ENCODE measurements at places on chromosomes 11 and 22.

GRCh38 chr22:37137903-37138665 lies 11.6 kb downstream of the IL2RB start:
- no peak for DNase-seq

DNA sequence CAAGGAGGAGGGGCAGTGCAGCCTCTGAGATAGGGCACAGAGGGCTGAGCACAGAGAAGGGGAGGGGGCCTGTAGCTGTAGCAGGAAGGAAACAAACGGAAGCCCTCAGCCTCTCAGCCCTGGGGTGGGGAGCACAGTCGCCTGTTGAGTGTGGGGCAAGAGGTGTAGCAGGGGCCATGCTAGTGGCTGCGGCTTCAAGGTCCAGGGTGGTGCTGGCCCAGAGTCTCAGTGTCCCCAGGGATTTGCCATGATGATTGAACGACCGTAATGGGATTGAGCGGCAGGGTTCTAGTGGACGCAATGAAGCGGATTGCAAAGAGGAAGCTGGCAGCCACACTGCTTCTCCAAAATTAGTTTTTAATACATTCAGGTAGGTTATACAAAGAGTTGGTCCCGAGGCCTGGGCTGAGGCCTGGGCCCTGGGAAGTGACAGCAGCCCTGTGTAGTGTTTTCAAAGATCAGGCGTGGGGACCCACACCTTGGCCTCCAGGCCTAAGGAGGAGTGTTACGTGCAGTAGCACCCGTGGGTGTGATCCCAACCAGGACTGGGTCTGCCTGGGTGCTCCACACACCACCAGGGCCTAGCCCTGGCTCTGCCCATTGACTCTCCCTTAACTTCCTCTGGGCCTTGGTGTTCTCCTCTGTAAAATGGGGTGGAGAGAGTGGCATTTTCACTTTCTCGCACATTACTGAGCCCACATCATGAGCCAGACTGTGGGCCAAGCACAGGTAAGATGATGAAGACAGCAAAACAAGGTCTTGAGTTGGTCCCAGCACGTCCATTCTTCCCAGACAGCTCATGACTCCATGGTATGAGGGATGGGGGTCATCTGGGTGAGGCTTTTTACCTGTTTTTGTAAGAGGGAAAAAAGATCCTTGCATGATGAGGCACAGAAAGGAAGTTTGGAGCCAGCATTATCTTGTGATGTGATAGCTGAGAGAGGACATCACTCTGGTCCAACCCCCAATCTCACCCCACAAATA lies 13.1 kb downstream of the LRRC32 start:
- DNase-seq = no peak

- no peak for DNase-seq
These were observed 23.8 kb downstream of the KCNJ1 start for GRCh38 chr11:128843198-128843785.

DNA sequence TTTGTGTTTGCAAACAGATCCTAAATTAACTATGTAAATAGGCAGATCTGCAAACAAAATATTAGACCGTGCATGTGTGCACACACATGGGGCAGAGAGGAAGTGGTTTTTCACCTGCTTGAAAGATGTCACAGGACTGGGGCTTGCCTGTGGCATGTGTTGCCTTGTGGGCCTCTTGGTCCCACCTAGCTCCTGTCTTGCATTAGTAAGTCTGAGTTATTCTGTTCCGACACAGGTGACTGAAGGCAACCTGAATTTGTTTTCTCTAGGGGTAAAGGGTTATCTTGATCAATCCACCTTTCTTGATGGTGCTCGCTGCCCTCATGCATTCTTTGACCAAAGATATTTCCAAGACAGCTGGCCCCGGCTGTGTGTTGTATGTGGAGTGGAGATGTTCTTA lies 667.5 kb downstream of the NTM start:
- DNase-seq = no peak

DNA sequence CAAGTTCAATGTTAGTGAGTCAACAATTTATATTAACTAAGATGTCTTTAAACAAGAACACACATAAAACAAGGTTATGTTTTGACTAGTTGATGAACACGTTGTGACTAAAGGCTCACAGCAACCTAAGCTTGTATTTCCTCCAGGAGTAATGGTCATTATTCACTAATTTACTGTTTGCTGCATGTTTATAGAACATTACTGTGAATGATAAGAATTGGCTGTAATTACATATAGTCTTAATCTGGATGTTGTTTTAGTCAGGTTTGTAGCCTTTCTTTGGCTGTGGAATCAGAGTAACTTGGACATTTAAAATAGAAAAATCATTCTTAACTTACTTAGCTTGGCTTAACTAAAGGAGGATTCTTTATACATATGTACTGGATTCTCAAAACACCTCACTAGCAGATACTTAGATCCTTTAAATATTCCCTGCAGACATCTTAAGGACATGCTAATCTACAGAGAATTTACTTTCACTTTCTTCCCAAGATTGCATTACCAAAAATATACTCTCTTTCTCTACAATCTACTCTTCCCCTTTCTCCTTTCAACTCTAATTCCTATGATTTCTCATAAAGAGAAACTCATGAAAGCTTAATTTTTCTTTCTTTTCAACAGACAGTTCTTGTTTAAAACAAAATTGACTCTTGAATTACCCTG lies 319.7 kb upstream of the CTSC start:
- DNase-seq = no peak

GRCh38 chr22:26983311-26983710 lies 325.9 kb downstream of the MIAT start:
- no peak for DNase-seq

DNA sequence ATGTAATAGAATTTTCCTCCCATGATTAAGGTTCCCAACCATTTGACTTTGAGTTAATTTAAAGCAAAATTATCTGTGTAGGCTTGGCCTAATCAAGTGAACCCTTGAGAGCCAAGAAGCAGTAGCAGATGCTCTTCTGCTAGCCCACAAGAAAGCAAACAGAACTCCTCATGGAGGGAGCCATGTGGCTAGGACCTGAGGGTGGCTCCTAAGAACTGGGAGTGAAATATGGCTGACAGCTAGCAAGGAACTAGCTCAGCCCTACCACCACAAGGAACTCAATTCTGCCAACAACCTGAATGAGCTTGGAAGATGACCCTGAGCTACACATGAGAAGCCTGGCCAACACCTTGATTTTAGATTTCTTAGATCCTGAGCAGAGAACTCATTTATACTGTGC lies 167.7 kb downstream of the WNT11 start:
- no peak for DNase-seq

GRCh38 chr11:34243600-34244464 lies 114.0 kb downstream of the ABTB2 start:
- DNase-seq = no peak

DNA sequence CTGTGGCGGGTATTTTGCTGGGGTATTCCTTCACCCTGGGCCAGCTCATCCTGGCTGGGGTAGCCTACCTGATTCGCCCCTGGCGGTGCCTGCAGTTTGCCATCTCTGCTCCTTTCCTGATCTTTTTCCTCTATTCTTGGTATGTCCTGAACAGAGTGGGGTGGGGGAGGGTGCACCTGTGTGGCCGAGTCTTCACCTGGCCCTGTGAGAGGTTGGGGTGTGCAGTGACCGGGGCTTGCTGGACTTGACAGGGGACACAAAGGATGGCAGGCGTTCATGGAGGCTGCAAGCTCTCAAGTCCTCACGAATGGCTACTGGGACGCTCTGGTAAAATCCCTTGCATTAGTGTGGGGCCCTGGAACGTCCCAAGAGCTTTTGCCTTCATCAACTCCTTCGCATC lies 39.3 kb downstream of the CAPN1 start:
- no peak for DNase-seq

- DNase-seq = no peak
These were observed 38.6 kb upstream of the POGLUT3 start for GRCh38 chr11:108536783-108537182.

- no peak for DNase-seq
These were observed 53.6 kb downstream of the BCR start for GRCh38 chr22:23233752-23234408.

DNA sequence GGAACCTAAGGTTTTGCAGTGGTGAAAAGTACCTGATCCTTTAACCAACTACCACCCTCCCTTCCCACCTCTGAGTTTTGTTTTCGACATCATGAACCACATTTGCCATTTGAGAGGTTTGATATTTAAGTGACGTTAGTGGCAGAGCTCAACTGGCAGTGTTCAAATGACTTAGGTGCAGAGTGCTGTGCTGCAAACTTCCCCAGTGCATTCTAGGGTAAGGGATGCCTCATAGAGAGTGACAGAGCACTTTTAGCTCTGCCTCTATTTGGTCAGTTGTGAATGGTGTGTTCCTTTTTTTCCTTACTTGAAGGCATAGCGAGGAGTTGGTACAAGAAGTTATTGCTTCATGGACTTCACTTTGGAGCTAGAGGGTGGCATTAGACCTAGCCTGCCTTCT lies 9.4 kb downstream of the BMAL1 start:
- DNase-seq = no peak

- DNase-seq = no peak
These were observed 35.2 kb upstream of the USP47 start for GRCh38 chr11:11806586-11806985.

DNA sequence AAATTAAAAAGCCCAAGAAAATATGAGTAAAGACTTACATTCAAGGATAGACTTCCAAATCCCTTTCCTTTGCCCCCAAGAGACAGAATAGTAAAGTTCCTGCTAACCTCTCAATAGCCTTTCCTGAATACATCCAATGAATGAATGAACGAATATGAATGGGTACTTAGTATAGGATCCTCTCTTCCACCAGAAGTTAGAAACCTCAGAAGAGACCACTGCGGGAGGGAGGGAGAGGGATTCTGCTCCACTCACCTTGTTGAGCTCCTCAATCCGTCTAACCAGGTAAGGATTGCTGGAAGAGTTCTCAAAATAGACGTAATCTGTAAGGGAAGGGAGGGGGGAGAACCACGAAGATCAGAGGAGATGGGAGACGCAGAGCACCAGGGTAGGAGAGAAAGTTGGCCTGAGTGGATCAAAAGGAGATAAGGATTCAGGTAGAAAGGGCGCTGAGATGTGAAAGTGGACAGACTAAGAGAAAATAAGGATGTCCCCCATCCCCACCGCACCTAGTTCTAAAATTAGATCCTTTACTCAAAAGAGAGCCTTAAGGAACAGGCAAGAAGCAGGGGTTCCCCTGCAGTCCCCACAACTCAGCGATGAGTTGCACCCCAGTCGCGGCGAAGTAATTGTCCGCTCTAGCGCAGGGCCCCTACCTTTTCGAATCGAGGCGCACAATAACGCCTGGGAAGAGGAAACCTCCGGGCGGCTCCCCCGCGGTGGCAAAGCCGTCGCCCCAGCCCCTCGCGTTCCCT lies 1.1 kb downstream of the MTA2 start:
- DNase-seq = no peak

GRCh38 chr22:25637672-25638071 lies 73.2 kb downstream of the GRK3 start:
- DNase-seq = no peak

GRCh38 chr11:9681583-9682372 lies 17.9 kb downstream of the SWAP70 start:
- DNase-seq = no peak

DNA sequence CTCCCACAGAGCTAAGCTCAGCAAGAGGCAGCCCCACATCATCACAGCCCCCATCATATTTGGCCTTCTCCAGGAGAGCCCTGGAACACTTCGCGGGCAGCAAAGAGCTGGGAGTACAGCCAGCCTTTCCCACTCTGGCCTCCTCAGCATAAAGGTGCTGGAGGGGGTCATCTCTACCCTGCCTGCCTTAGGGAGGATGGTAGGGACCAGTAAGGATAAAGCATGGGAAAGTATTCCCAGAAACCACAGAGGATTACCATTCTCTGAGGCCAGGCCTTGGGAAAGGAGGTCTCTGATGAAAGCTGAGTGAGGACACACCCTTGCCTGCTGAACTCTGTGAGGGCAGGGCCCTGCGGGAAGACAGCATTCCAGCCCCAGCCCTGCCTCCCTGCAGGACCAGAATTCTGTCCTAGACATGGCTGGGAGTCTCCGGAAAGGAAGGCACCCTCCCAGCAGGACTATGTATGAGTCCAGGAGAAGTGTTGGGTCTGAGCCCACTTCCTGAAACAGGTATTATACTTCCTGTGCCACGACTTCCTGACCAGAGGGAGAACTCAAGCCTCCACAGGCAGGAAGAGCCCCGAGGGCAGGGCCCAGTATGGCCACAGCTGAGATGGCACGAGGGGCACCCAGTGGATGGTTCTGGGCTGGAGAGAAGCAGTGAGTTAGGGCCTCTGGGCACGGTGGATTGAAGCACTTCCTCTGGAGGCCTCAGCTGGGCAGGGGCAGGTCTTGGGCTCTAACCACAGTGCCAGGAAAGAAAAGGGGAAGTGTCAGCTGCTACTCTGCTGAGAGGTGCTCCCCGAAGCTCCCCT lies 12.9 kb upstream of the CASTOR1 start:
- no peak for DNase-seq
